Thymus (tissue), 14 donors: ENCODE measurements at places on chromosomes 3 and 15. TPM values are rescaled to one million over a fixed set of nuclear protein-coding genes. Genes with fewer than 3 reads are reported as not detected.
A peak's percentile ranks its signal among the peaks of the same experiment; 100 is the strongest.

Gene ARL6
- total RNA-seq, result 5.8 TPM

Gene VIPR1
- 1.8 TPM for total RNA-seq

Gene CA12
- total RNA-seq, result 0.09 TPM

DNA sequence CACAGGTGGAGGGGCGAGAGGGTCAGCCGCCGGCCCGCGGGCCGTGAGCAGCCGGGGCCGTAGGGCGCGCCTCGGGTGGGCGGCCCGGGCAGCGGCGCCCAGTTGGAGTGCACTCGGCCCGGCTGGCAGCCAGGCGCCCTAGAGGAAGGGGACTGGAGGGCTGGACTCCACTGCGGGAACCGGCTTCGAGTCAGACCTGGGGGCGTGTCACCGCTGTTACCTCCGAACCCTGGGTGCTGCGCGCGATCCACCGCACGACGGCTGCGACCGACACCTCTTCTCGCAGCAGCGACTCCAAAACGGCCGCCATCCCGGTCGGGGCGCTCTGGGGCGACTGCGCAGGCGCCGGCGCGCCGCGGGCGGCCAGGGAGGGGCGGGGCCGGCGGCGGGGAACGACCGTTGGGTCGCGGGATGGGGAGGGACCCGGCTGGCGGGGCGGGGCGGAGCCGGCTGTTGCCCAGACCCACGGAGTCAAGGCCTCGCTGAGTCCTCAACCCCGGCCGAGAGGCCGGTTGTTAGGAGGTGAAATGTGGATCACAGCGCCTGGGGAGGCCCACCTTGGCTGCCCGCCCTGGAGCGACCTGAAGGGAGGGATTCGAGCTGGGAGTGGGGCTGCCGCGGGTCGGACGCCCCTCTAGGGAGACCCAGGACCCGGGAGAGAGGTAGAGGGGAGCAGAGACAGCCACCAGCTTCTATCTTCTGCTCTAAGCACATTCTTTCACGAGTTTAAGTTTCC, at the start of gene CDAN1:
CDAN1 (minus strand) TSS at position 336 of the 736 bp plus-strand sequence; CDS start at position 310, 26 bp downstream.
- no peaks in the 10 kb centered on the region for H3K27me3 ChIP-seq
- H3K4me1 ChIP-seq, result peaks cover 14% of the 10 kb centered on the region
- peak within 1 kb of the TSS; percentile 85 for H3K27ac ChIP-seq
- H3K4me3 ChIP-seq, result peak within 1 kb of the TSS; percentile 93
- peaks cover 33% of the 10 kb centered on the region for H3K36me3 ChIP-seq

Gene ROPN1
- 0.09 TPM for total RNA-seq

DNA sequence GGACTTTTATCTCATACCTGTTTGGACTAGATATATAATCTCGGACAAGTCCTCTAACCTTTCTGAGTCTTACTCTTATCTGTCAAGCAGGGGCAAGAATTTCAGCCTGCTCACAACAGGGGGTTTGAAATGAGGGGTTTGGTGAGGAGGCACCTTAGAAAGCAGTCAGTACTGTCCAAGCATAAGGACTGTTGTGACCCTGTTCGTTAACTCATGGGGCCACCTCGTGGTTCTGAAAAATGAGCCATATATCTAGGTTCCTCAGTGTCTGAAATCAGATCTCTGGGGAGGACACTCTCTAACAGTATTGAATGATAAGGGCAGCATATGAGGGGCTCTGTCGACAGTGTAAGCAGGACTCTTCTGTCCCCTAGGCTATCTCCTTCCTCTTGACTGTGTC, 7.2 kb upstream of the TIMP4 start:
- H3K27ac ChIP-seq, result no peak overlapping the region
- H3K4me1 ChIP-seq, result no peaks in the 10 kb centered on the region
- no peaks in the 10 kb centered on the region for H3K27me3 ChIP-seq
- no peak overlapping the region for H3K4me3 ChIP-seq

GRCh38 chr3:15064835-15065549, at the start of gene MRPS25:
Gene MRPS25 (minus strand): TSS chr3:15065315. CDS start chr3:15065194, 121 bp downstream.
- no peaks in the 10 kb centered on the region for H3K27me3 ChIP-seq
- H3K27ac ChIP-seq, result peak within 1 kb of the TSS; percentile 74
- H3K36me3 ChIP-seq, result no peaks in the 10 kb centered on the region
- DNase-seq, result peak; percentile 83
- peaks cover 16% of the 10 kb centered on the region for H3K4me1 ChIP-seq
- H3K4me3 ChIP-seq, result peak within 1 kb of the TSS; percentile 89

- no peak overlapping the region for H3K27ac ChIP-seq
- no peaks in the 10 kb centered on the region for H3K27me3 ChIP-seq
- no peak overlapping the region for H3K4me3 ChIP-seq
- no peak for DNase-seq
Measured at GRCh38 chr3:47108546-47108945, 55.4 kb downstream of the SETD2 start.

GRCh38 chr3:127784283-127784682, 38.0 kb downstream of the MGLL start:
- H3K4me1 ChIP-seq, result no peaks in the 10 kb centered on the region
- no peaks in the 10 kb centered on the region for H3K36me3 ChIP-seq
- H3K27me3 ChIP-seq, result no peaks in the 10 kb centered on the region
- H3K27ac ChIP-seq, result no peak overlapping the region
- no peak overlapping the region for H3K4me3 ChIP-seq
- DNase-seq, result no peak

DNA sequence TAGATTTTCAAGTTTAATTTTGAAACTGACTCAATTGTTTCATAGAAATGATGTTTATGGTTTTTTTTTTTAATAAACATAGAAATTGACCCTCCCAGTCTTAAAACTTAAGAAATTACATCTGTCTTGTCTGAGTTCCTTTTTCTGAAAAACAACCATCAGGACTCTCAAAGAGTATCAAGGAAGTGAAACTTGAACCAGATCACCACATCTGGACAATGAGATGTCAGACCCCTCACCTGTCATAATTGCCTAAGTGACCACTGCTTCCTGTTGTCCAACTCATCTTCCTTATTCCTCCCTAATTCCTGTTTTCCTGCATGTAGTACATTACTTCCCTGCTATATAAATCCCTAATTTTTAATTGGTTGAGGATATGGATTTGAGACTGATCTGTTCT, 441.5 kb upstream of the ARHGEF26 start:
- no peaks in the 10 kb centered on the region for H3K27me3 ChIP-seq
- no peaks in the 10 kb centered on the region for H3K36me3 ChIP-seq
- no peak overlapping the region for H3K27ac ChIP-seq
- no peak for DNase-seq

DNA sequence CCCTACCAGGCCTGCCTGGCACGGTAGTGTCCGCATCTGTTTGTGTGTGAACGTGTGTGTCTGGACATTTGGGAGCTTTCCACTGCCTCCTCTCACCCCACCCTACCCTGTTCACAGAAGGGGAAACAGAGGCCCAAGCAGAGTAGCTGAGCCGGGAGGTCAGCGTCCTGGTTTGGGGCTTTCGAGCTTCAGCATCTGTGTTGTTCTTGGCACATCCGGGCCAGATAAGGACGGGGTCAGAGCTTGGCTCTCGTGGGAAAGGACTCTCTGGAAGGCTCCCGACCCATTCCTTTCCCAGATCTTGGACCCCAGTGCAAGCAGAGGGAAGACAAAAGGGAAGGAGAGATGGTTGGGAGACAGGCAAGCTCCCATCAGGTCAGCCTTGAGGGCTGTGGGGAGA, 6.3 kb upstream of the PTH1R start:
- DNase-seq, result no peak
- H3K4me1 ChIP-seq, result peaks cover 28% of the 10 kb centered on the region
- H3K27ac ChIP-seq, result no peak overlapping the region
- H3K27me3 ChIP-seq, result no peaks in the 10 kb centered on the region
- H3K4me3 ChIP-seq, result no peak overlapping the region

GRCh38 chr15:89937365-89938350, 24.9 kb upstream of the ARPIN start:
- no peak overlapping the region for H3K27ac ChIP-seq
- no peak for DNase-seq
- H3K4me3 ChIP-seq, result no peak overlapping the region
- no peaks in the 10 kb centered on the region for H3K27me3 ChIP-seq
- H3K36me3 ChIP-seq, result no peaks in the 10 kb centered on the region
- H3K4me1 ChIP-seq, result peaks cover 4% of the 10 kb centered on the region

- H3K36me3 ChIP-seq, result no peaks in the 10 kb centered on the region
- H3K27ac ChIP-seq, result peak overlapping the region; percentile 72
- no peaks in the 10 kb centered on the region for H3K27me3 ChIP-seq
- no peaks in the 10 kb centered on the region for H3K4me1 ChIP-seq
- no peak overlapping the region for H3K4me3 ChIP-seq
Measured at GRCh38 chr15:75827691-75828090, 15.6 kb upstream of the UBE2Q2 start.

Gene STXBP5L
- 0.33 TPM for total RNA-seq

- no peak for DNase-seq
- H3K4me3 ChIP-seq, result no peak overlapping the region
- H3K27me3 ChIP-seq, result peaks cover 19% of the 10 kb centered on the region
- H3K36me3 ChIP-seq, result no peaks in the 10 kb centered on the region
- no peaks in the 10 kb centered on the region for H3K4me1 ChIP-seq
- no peak overlapping the region for H3K27ac ChIP-seq
Measured at GRCh38 chr15:82653483-82654168, 6.5 kb upstream of the CPEB1 start.

- no peaks in the 10 kb centered on the region for H3K36me3 ChIP-seq
- no peak overlapping the region for H3K27ac ChIP-seq
- no peak overlapping the region for H3K4me3 ChIP-seq
- H3K4me1 ChIP-seq, result no peaks in the 10 kb centered on the region
- DNase-seq, result no peak
Measured at GRCh38 chr3:17562845-17563244, 179.6 kb downstream of the TBC1D5 start.

DNA sequence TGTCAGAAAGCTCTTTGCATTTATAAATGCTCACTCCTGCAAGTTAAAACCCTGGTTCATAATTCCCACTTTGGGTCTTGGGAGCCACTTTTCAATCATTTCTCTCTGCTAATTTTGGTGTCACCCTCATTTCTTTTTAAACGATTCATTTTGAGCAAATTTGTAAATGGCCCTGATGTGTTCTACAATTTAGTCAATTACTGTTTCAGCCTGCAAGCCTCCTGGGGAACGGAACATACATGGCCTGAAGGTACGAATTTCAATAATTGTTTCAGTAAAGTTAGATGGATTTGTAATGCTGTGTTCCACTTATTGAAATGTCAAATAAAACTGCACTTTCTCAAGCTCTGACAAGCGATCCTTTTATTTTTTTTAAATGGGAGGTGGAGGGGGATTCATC, 43.2 kb downstream of the MAP2K5 start:
- no peak overlapping the region for H3K4me3 ChIP-seq
- peaks cover 34% of the 10 kb centered on the region for H3K36me3 ChIP-seq
- H3K4me1 ChIP-seq, result no peaks in the 10 kb centered on the region
- no peak overlapping the region for H3K27ac ChIP-seq
- DNase-seq, result no peak

GRCh38 chr15:95972041-95972553, 358.4 kb upstream of the NR2F2 start:
- no peaks in the 10 kb centered on the region for H3K27me3 ChIP-seq
- H3K4me3 ChIP-seq, result no peak overlapping the region
- no peaks in the 10 kb centered on the region for H3K36me3 ChIP-seq
- peaks cover 2% of the 10 kb centered on the region for H3K4me1 ChIP-seq

Gene KLHL25
- 3.7 TPM for total RNA-seq

Gene TICRR
- total RNA-seq, result 3.5 TPM

Gene NR2E3
- total RNA-seq, result 0.05 TPM

- peaks cover 86% of the 10 kb centered on the region for H3K36me3 ChIP-seq
- no peaks in the 10 kb centered on the region for H3K4me1 ChIP-seq
- no peak overlapping the region for H3K27ac ChIP-seq
- H3K27me3 ChIP-seq, result no peaks in the 10 kb centered on the region
Measured at GRCh38 chr3:53236112-53236841, 19.5 kb downstream of the TKT start.

Gene EHD4
- total RNA-seq, result 7.3 TPM

Gene TASOR
- 74.2 TPM for total RNA-seq

Gene PIK3R4
- total RNA-seq, result 31.5 TPM
